ENCODE measurements at places on chromosomes 12 and 14.

DNA sequence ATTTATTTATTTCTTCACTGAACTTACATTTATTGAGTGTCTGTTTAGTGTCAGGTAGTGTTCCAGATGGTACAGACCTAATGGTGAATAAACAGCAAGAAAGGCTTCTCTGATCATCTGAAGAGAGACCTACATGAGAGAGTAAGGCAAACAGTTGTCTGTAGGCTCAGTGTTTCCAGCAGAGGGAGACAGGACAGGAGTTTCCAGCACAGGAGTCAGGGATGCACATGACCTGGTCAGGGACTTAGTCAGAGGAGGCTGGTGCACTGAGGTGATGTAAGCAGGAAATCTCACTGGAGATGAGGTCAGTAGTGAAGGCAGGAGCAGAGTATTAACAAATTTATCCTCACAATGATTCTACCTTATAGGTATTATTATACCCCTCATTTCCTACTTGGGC is 233.2 kb downstream of the MDGA2 start:
- no peak for DNase-seq

- DNase-seq: no peak
Measured at GRCh38 chr12:53803703-53804102, 51.9 kb upstream of the CISTR start.

GRCh38 chr12:114240288-114240687 is 165.7 kb downstream of the TBX5 start:
- no peak for DNase-seq

DNA sequence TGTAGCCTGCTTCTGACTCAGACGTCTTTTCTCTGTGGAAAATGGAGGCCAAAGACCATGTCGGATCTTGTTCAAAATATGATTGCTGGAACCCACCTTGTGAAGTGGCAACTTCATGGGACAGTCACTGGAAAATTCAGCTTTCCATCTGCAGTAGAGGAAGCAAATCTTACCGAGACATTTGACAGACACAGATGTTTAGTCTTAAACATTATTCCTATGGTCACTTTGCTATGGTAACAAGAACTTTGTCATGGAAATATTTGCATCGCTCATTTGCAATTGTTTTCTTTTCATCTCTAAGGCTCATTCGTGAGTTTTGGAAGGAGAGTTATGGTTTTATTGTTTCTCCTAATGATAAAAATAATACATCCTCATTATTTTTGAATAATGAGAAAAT is 98.3 kb upstream of the HIF1A start:
- no peak for DNase-seq
